Activated naive CD8-positive, alpha-beta T cell treated with anti-CD3 and anti-CD28 coated beads for 36 hours (primary cell): ENCODE measurements at places on chromosomes 6 and 20.

- DNase-seq, result no peak
These were observed 2.4 kb upstream of the GCNT2 start for GRCh38 chr6:10518557-10519407.

DNA sequence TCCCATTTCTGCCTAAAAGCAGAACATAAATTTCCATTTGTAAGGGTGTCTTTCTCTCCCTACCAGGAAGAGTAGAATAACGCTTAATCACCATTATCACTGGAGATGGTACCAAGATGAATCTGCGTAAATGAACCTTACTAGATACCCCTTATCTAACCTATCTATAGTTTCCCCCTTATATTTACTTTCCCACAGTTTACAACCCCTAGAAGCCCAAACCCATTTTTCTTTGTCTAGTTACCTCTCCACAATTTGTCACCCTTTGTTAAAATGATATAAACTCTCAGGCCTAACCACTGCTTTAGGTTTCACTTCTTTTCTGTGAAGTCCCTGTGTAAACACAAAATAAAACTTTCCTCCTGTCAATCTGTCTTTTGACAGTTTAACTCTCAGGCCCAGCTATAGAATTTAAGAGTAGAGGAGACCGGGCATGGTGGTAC lies 45.5 kb downstream of the PCNA start:
- no peak for DNase-seq

DNA sequence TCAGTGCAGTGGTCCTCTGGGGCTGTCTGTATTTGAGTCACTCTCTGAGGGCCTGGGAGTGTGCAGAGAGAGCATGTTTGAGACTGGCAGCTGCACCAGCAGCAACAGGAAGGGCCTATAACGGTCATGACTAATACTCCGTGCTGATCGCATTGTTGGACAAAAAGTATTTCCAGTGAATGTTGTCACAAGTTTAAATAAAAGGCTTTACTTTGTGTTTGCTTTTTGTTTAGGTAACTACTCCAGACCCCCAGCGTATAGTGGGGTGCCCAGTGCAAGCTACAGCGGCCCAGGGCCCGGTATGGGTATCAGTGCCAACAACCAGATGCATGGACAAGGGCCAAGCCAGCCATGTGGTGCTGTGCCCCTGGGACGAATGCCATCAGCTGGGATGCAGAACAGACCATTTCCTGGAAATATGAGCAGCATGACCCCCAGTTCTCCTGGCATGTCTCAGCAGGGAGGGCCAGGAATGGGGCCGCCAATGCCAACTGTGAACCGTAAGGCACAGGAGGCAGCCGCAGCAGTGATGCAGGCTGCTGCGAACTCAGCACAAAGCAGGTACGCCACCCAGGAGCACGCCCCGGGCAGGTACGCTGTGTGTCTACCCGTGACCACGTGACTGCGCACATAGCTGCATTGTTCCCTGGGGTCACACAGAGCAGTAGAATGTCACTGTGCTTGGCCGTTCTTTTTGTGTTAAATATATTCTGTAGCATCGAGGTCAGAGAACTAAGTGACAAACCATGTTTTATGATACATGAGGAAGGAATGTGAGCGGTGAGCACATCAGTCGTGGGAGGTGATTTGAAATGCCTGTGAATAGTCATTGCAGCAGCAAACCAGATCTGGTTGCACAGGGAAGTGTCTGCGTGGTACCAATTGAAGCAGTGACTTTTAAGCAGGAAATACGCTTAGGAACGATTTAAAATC lies 174.7 kb downstream of the TMEM242 start:
- no peak for DNase-seq

- peak; percentile 6 for DNase-seq
These were observed 62.6 kb upstream of the ADGRB3 start for GRCh38 chr6:68572525-68572924.

DNA sequence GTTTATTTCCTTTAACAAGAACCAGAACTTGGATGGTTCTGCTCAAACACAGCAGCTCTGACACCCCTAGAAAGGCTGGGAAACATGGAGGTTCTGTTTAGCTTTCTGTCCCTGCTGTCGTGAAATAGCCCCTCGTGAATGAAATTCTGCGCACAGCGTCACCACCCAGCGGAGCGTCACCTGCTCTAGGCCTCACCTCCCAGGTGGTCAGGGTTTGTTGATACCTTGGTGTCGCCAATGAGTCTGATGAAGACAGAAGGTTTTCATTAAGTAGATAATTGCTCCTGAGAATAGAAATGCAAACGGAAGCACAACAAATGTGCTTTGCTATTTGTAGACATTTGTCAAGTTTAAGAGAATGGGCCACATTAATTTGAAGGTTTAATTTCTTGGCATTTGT lies 135.1 kb downstream of the EDN3 start:
- no peak for DNase-seq

- no peak for DNase-seq
These were observed 77.8 kb downstream of the ATG5 start for GRCh38 chr6:106247733-106248132.

- no peak for DNase-seq
These were observed 132.8 kb downstream of the PFDN4 start for GRCh38 chr20:54340667-54341081.

DNA sequence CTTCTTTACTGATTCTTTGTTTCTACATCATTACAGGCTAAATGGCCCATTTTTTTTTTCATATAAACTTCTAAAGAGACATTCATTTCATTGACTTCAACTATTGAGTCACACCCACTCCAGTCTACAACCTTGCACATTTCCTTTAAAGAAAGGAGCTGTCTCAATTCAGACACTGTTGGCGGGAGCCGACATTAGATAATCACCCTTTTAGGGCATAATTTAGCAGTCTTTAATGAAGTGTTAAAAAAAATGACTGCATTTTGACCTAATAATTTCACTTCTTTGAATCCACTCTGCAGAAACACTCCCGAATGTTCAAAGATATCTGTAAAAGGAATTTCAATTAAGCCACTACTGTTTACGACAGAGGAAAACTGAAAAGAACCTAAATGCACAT lies 1.5 kb downstream of the EPM2A start:
- DNase-seq, result no peak

DNA sequence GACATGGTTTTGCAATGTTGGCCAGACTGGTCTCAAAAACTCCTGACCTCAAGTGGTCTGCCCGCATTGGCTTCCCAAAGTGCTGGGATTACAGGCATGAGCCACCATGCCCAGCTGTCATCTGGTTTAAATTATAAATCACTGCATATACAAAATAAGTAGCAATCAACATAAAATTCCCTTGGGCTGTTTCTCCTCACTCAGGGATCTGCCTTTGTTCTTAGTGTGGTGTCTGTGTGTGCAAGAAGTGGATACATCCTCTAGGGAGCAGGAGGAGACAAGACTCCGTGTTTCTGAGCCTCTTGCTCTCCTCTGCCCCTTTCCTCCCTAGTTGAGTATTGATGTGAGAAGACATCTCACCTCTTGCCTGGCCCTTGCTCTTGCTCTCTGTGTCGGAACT lies 65.2 kb upstream of the ADGRF4 start:
- no peak for DNase-seq

GRCh38 chr6:45984788-45985425 lies 30.8 kb downstream of the CLIC5 start:
- DNase-seq, result no peak

DNA sequence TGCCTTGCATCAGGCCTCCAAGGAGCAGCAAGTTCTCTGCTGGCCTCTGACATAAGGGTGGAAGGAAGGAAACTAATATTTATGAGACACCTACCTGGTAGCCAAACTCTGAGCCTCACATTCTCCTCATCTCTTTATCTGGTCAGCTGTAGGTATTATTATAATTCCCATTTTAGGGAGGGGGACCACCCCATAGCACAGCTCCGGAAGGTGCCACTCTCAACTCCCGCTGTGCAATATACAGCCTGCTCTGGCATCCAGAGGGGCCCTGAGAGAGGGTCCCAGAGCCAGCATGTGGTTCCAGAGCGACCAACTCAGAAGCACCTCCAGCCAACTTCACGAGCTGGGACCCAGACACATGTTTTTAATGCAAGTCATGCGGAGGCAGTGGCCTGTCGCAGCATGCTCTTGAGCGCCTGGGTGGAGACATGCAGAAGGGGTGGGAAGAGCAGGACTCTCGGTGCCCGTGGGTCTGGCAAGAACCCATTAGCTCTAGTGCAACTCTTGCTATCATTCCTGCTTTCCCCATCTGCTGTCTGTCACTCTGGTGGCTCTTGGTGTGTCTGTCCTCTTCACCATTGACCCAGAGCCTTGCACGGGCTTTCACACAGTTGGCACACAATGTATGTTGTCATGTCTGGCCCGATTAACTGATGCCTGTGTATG lies 15.0 kb upstream of the MYMX start:
- no peak for DNase-seq

DNA sequence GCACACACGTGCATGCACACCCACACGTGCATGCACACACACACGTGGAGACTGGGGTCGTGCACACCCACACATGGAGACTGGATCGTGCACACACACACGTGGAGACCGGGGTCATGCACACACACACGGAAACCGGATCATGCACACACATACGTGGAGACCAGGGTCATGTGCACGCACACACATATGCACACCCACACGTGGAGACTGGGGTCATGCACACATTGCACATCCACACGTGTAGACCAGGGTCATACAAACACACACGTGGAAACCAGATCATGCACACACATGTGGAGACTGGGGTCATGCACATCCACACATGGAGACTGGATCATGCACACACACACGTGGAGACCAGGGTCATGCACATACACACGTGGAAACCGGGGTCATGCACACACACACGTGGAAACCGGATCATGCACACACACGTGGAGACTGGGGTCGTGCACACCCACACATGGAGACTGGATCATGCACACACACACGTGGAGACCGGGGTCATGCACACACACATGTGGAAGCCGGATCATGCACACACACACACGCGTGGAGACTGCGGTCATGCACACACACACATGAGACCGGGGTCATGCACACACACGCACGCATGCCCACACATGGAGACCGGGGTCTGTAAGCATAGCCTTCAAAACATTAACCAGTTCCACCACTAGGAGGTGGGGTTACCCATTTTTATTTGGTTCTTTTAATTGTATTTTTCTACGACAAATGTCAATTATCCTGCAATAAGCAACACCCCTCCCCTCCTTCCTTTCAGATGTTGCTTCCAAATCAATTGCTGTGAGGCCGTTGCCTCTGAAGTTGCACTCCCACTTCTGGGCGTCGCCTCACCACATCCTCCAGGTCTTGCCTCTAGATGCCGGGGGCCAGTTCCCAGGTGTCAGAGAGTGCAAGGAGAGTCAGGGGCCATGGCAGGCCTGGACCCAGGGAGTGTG lies 95.8 kb downstream of the TMEM242 start:
- no peak for DNase-seq

DNA sequence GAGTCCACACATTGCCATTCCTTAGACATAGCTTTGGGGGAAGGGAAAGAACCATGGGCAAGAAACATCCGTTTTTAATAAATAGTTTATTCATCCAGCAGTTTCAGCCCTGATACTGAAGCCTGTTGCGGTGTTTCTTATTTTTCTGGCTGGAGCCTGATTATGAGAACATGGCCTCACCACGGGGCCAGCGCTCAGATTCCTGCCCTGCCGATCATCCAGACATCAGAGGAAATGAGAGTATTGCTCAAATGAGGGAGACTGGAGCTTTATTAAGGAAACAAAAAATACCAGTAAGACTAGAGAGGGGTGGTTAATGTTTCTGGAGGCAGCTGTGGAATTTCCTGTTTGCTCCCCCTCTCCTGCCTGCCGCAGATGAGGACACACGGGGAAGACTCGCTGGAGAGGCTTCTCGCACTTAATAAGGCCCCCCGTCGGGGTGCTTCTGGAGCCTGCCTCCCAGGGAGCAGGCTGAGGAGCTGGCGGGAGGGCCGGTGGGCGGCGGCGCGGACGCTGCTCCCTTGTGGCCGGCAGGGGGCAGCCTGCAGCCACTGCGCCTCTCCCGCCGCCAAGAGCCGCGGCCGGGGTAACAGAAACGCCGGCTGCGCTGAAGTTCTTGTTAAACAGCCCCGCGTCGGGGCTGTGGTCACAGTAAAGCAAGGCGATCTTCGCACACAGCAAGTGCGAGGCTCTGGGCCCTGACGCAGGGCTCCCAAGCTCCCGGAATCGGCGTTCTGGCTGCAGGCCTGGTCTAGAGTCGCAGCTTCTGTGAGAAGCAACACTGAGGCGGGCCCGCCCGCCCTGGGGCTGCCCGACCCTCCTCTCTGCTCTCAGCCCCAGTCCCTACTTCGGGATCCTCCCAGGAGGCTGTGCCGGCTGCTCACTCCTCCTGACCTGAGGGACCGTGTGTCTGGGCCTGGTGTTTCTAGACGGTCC lies 17.5 kb downstream of the LEMD2 start:
- DNase-seq, result peak; percentile 73

GRCh38 chr6:149054559-149055194 lies 262.8 kb upstream of the TAB2 start:
- no peak for DNase-seq

- DNase-seq, result no peak
These were observed 57.4 kb downstream of the CAP2 start for GRCh38 chr6:17450832-17451231.

DNA sequence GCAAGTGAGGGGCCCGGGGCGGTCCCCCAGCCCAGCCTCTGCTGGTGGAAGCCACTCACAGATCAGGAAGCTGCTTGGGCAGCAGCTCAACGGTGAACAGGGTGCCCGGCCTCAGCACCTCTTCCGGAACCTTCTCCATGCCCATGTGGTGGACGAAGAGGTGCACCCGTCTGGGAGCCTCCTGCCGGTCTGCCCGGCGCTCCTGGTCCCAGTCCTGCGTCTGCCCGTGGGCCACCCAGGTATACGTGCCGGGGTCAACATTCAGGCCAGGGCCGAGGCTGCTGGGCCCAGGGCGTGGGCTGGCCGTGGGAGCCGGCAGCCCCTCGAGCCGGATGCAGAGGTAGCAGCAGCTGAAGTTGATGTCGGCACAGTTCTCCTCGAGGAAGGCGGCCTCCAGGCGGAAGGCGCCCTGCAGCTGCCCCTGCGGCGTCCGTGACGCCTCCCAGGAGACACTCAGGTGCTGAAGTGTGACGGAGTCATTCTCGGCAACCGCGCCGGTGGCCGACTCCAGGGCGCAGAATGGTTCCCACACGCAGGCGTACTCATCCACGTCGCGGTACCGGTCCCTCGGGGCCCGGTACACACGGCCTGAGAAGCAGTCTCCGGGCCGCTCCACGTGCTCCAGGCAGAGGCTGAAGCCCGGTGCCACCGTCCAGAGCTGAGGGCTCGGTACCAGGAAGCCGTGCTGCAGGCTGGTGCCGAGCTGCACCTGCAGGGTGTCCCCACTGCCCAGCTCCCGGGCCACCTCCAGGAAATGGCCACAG lies 8.7 kb downstream of the FNDC11 start:
- no peak for DNase-seq

DNA sequence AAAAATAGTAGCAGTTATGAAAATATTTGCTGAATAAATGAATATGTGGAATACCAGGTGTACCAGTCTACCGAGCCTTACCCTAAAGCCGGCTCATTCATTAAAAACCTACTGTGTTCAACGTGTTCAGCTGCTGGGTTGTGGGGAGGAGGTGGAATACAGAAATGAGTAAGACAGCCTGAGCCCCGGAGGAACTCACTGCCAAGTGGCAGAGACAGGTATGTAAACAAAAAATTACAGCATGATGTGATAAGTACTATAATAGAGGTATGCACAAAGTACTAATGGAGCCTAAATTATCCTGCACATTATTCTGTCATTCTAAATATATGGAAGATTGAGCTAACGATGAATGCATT lies 6.8 kb upstream of the ADTRP start:
- DNase-seq, result no peak

- no peak for DNase-seq
These were observed 44.4 kb downstream of the MDFI start for GRCh38 chr6:41682497-41683272.

GRCh38 chr6:157225575-157225995 lies 97.7 kb downstream of the TMEM242 start:
- DNase-seq, result no peak

- no peak for DNase-seq
These were observed 36.9 kb upstream of the TFAP2C start for GRCh38 chr20:56592211-56592610.

GRCh38 chr6:63475707-63476106 lies 96.6 kb upstream of the LOC128125822 start:
- no peak for DNase-seq
